ENCODE measurements at places on chromosomes 3 and 15.

DNA sequence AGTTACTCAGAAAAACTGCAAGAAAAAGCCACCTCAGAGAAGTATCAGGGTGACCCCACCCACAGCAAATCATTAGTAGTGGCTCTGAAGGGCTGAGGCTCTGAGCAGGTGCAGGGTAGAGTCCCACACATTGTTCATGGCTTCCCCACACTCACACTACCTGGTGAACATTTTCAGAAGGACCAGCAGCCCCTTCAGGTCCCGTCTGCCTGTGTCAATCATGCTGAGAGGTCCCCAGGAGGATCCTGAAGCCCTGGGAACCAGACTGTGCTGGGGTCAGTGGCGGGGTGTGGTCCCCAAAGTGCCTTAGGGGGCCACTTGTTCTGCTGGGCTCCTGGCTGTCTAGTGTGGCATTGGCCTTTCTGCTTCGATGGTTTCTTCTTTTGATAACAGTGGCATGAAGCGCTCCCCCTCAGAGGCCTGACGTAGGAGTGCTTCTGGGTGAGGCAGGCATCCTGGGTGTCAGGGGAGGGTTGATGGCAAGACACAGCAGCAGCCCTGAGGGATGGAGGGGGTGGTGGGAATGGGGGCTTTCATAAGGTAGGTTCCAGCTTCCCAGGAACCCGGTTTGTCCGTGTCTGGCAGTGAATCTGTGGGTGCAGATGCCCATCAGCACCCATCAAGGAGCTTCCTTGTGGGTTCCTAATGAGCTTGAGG lies 19.0 kb upstream of the FANCD2 start:
- DNase-seq: no peak

- DNase-seq: no peak
These were observed 21.9 kb upstream of the AP3B2 start for GRCh38 chr15:82731527-82731926.

GRCh38 chr3:45055411-45056143 lies 29.5 kb downstream of the CLEC3B start:
- DNase-seq: no peak

DNA sequence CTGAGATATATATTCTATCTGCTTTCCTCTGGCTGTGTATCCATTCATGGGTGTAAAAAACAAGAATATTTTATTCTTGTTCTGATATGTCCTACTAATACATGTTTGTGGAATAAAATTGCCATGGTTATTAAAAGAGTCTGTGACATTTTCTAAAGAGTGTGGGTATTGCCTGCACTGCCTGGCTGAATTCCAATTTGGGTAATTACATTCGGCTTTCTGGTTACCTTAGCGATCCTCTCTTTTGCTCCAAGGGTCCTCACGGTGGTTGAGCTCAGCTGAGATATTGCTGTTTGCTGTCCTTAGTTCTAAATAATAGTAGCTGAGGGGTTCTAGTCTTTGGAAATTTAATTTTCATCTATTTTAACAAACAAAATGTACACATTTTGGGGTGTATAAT lies 301.4 kb upstream of the DNAJC19 start:
- DNase-seq: no peak

- no peak for DNase-seq
These were observed 15.2 kb downstream of the PLA2G4F start for GRCh38 chr15:42141246-42141645.

DNA sequence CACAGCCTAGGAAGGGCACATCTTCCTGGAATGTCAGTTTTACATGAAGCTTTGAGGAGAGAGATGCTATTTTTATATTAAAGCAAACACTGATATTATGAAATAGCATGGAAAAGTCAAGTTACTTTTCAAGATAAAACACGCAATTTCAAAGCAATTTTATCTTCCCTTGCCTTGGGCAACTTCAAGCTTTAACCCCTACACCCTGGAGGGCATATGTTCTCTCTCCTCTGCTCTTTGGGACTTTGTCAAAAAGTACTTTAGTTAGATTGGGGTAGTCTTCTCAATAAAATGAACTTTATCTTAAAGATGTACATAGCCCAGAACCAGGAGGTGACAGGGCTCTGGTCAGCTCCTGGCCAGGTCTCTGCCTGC lies 86.9 kb upstream of the PLXNA1 start:
- DNase-seq: no peak

GRCh38 chr3:123369085-123369484 lies 79.8 kb downstream of the ADCY5 start:
- DNase-seq: no peak

GRCh38 chr3:14587740-14588360 lies 47.7 kb upstream of the GRIP2 start:
- no peak for DNase-seq

GRCh38 chr15:27094235-27094634 lies 123.3 kb downstream of the GABRG3 start:
- no peak for DNase-seq

DNA sequence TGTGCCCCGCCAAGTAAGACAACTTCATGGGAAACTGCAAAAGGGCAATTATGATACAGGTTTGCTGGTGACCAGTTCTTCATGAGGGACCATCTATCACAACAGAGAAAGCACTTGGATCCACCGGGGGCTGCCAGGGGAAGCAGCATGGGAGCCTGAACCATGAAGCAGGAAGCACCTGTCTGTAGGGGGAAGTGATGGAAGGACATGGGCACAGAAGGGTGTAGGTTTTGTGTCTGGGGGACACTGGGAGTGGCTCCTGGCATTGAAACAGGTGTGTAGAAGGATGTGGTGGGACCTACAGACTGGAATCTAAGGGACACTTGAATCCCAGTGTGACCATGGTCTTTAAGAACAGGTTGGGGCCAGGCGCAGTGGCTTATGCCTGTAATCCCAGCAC lies 22.6 kb downstream of the MKRN2 start:
- no peak for DNase-seq

GRCh38 chr3:190552021-190552420 lies 38.1 kb downstream of the IL1RAP start:
- no peak for DNase-seq

DNA sequence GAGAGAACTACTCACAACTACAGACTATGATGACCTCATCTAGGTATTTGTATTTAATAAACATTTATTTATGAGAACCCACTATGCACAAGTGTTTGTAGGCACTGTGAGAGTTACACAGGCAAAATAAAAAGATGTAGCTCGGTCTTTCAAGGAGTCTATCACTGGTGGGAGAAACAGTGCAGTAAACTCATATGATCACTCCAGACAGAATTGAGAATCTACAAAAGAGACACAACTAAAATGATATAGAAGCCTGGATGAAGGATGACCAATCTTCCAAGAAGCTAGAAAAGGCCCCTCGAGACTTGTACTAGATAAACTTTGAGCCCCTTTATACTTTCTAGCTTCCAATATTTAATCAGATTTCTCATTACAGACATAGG lies 70.2 kb upstream of the ZBTB20 start:
- no peak for DNase-seq

DNA sequence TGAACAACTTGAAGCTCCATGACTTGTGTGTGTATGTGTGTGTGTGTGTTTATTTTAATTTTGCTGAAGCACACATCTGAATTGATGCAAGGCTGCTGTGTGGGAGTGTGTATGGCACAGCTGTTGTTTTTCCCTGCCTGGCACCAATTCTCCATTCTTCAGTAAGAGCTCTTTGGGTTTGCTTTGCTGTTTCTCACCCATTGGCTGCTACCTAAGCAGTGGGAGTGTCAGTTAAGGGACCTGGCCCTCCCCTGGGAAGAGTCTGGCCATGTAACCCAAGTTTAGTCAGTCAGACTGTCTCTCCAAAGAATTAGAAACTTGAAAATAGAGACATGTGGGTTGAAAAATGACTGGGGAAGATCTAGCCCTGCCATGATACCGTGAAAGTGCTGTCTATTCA lies 126.2 kb upstream of the SYNPR start:
- no peak for DNase-seq

- no peak for DNase-seq
These were observed 253.6 kb upstream of the PEX5L start for GRCh38 chr3:180290300-180290699.

DNA sequence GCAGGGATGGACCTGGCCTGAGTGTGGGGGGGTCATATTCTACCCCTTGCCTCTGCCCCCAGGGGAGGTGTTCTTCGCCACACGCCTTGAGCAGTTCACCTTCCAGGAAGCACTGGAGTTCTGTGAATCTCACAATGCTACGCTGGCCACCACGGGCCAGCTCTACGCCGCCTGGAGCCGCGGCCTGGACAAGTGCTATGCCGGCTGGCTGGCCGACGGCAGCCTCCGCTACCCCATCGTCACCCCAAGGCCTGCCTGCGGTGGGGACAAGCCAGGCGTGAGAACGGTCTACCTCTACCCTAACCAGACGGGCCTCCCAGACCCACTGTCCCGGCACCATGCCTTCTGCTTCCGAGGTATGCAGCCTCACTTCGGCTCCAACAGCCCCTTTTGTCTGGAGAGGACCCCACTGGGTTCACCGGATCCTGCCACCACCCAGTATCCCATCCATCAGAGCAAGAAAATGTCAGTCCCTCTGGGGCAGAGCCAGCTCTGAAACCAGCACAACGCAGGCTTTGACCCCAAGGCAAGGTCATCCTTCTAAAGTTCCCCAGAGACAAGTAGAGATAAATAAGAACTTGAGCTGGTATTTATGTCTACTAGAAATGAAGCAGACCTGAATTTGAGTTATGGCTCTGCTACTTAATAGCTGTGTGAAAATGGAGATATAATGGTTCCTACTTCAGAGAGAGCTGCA lies 45.8 kb downstream of the HAPLN3 start:
- DNase-seq: no peak

- no peak for DNase-seq
These were observed 793.0 kb downstream of the MCTP2 start for GRCh38 chr15:95024351-95024750.

All from stimulated activated CD4-positive, alpha-beta T cell treated with anti-CD3 and anti-CD28 coated beads, Interleukin-4, amount 100 ng/mL, for 24 hours (primary cell).